ENCODE measurements at places on chromosomes 6 and 20.
A peak's percentile ranks its signal among the peaks of the same experiment; 100 is the strongest.

- no peak for ATAC-seq
Observed at GRCh38 chr20:4180356-4180755, 165.0 kb upstream of the RNF24 start.

GRCh38 chr20:17467120-17467655 lies 64.0 kb downstream of the BFSP1 start:
- peak; percentile 87 for ATAC-seq

DNA sequence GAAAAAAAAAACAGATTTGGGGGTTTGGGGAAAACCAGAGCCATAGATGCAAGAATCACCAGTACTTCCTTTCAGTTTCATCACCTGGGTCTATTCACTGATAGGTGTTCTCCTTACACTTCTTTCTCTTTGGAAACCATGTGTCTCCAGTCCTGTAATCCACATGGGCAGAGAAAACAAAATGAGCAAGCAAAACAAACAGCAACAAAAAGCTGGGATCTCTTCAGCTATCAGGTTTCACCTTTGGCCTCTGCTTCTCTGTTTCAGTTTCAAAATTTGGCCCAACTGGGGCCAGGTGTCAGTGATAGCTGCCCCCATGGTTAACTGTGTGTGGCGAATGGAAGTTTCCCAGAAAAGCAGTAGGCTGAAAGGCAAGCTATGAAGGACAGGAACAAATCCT lies 220.0 kb upstream of the THBS2 start:
- no peak for ATAC-seq

DNA sequence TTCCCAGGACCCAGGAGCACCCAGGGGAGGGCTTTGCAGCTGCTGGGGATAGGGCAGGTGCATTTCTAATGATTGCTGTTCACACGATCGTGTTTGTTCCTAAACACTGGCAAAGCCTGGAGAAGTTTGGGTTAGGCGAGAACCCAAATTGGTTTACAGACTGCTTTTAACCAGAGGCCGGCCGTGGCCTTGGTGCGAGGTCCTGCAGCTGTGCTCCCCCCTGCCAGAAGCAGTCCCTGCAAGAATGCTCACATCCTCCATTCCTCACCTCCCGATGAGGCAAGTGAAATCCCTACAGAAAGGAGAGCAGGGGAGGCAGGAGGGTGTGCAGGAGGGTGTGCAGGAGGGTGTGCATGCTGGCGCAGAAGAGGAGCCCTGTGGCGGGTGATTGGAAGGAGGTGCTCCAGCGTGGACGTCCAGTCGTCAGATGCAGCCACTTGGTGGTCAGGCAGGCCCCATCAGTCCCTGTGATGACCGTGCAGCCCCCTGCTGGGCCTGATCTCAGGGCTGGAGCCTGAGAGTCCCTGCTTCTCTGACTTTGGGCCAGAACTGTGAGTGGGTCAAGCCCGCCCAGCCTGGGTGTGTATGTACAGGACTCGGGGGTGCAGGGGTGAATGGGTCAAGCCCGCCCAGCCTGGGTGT lies 55.7 kb upstream of the FRMD1 start:
- ATAC-seq: no peak

DNA sequence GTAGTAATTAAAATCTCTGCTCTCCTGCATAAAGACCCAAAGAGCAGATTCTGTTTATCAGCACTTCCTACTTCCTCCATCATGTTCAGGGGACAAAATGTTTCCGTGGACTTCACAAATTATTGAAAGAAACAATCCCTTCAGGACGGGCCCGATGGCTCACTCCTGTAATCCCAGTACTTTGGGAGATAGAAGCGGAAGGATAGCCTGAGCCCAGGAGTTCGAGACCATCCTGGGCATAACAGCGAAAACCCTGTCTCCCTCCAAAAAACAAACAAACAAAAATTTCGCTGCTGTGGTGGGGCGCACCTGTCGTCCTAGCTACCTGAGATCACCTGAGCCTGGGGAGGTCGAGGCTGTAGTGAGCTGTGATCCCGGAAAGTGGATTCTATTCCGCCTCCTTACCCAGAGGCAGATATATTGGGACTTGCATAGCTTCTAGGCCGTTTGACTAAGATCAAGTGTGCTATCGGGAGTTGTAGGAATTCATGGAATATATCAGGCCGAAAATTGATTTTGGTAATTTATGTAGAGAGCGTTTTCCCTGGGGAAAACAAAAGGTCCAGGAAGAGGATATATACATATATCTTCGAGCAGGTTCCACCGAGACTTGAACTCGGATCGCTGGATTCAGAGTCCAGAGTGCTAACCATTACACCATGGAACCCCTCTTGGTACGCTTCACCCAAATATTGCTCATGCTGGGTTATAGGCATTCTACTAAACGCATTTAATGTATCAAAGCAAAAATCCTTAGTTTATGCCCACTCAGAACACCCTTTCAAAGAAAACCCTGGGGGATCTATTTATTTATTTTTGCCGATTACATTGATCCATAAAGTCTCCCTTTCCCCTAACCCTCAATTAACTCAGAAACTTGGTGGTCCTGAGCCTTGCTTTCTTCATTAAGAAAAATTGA lies 74.5 kb upstream of the ZNF184 start:
- peak; percentile 67 for ATAC-seq

DNA sequence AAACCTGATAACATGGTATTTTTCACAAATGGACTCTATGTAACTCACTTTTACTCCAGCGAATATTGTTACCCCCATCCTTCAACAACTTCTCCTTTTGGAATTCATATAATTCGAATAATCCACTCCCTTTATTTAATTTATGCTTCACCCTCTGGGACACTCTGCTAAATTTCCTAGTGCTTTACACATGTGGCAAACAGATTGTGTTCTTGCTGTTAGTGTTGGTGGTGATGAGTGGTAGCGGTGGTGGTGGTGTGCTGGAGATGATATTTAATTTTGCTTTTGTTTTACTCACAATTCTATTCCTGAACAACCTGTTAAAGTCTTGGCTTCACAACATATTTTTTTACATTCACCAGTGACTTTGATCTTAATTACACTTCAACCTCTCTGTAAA lies 32.8 kb downstream of the HTR1B start:
- ATAC-seq: peak; percentile 89

- ATAC-seq: no peak
Observed at GRCh38 chr6:39897698-39898097, 36.6 kb downstream of the MOCS1 start.

GRCh38 chr6:11662323-11662722 lies 116.3 kb downstream of the ADTRP start:
- no peak for ATAC-seq

DNA sequence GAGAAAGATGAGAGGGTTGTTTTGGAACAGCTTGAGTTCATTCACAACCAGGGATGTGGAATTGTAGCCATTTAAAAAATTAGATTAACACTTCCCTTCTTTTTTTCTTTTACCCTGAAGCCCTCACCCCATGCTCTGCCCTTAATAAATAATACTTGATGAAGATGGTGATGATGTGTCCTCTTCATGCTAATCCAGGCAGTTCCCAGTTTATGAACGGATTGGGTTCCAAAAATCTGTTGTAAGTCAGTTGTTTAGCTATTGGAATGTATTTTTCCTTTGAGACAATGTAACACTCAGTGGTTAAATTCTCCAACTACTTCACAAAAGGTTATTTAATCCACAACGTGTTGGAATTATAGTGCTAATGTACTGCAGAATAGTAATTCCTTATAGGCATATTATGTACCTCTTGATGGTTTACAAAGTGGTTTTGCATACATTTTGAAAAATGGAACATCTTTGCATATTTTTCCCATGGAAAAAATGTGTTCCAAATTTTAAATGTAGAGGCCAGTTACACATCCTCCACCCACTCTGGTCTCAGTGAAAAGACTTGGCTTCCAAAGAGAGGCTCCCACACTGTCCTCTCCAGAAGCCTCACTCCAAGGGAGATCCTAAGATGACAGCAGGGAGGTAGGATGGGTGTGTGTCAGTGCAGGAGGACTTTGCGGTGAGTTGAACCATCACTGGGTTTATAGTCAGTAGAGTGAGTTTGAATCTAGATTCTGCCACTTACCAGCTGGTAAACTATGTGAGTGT lies 45.8 kb upstream of the CEP162 start:
- no peak for ATAC-seq

- no peak for ATAC-seq
Observed at GRCh38 chr6:32114796-32115195, 5.7 kb upstream of the TNXB start.

GRCh38 chr6:39426073-39426456 lies 103.6 kb upstream of the KCNK16 start:
- ATAC-seq: peak; percentile 36

DNA sequence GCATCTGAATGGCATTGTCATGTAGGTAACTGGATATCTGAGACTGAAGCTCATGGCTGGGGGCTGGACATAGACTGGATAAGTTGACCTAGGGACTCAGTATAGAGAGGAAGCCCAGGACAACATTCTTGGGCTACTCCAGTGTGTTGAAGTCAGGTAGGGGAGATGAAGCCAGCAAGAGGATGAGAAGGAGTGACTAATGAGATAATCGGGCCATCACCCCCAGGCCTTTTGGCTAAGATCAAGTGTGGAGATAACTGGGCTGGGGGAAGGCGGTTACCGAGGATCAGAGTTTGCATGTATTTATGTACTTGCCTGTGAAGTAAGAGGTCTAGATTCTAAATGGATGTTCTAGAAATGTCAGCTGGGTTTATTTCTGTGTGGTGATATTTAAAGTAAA lies 73.4 kb downstream of the ELOVL2 start:
- ATAC-seq: no peak

GRCh38 chr6:32105433-32105832 lies 3.7 kb downstream of the TNXB start:
- ATAC-seq: no peak

DNA sequence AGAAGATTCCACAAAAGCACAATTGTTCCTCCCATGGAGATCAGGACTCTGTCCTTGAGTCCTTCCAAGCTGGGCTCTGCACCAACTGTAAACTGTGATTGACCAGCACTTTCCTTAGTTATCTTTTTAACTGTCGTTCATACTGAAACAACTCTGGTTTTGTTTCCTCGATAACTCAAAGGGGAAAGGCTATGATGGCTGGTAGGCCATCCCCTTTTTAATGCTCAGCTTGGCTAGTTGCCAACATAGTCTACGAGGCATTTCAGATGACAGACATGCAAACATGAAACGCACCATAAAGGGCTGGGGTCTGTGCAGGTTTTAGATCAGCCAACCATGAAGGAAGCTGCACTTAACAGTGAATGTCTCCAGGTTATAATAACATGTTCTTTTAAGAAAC lies 497.1 kb upstream of the ARID1B start:
- no peak for ATAC-seq

- ATAC-seq: no peak
Observed at GRCh38 chr20:5215672-5216304, 89.0 kb downstream of the CDS2 start.

DNA sequence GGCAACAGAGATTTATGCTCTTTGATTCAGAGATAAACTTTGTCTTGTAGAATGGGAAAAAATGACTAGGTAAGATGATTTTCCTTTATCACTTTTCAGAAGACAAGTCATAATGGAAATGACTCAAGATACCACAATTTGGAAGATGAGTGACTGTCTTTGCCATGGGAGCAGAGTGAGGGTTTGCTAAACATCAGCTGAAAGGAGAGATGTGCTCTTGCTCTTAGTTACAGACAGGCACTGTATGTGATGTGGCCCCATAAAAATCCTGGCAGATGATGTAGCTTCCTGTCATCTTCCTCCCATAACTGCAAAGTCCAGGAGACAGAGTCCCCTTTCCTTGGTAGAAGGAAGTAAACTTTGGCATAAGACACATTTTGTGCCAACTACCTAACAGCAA lies 47.6 kb downstream of the BACH2 start:
- ATAC-seq: no peak

GRCh38 chr6:157946865-157947532 lies 34.7 kb upstream of the SYNJ2 start:
- ATAC-seq: peak; percentile 44

GRCh38 chr6:75158176-75158575 lies 47.7 kb downstream of the COL12A1 start:
- no peak for ATAC-seq

- ATAC-seq: no peak
Observed at GRCh38 chr6:163294734-163295133, 119.8 kb upstream of the QKI start.

GRCh38 chr6:135192256-135193174 lies 11.4 kb downstream of the MYB start:
- ATAC-seq: no peak

- ATAC-seq: no peak
Observed at GRCh38 chr6:135440087-135440792, 57.3 kb downstream of the AHI1 start.

DNA sequence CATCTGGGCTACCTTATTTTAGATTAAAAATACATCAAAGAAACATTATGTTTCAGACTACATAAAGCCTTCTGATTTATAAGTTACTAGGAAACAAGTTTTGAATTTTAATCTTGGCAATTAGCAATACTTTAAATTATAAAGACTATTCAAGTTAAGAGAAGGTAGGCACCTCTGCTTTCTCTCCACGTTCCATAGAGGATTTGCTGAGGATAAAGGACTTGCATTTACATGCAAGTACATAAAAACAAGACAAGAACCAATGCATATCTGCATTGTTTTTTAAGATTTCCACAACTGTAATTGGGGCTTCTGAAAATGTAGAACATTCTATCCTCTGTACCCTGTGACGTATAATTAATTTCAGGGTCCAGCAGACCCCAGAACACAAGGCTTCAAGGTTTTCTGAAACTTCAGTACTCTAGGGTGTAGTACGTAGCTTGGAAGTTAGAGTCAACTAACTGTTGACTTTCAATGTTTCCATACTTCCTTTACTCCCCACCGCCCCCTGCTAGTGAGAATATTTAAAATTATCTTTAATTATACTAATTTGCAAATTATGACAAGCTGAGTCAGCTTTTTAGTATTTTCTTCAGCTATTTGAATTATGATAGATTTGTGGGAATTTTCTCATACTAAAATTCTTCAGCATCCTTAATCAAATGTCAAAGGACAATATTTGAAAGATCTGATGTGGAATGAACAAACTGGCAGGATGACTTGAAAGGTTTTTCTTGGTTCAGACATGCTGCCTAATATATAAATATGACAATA lies 82.8 kb downstream of the PKIB start:
- ATAC-seq: no peak

- ATAC-seq: no peak
Observed at GRCh38 chr6:119446609-119447008, 97.0 kb upstream of the MAN1A1 start.

GRCh38 chr20:17798601-17799000 lies 98.8 kb downstream of the BANF2 start:
- no peak for ATAC-seq

DNA sequence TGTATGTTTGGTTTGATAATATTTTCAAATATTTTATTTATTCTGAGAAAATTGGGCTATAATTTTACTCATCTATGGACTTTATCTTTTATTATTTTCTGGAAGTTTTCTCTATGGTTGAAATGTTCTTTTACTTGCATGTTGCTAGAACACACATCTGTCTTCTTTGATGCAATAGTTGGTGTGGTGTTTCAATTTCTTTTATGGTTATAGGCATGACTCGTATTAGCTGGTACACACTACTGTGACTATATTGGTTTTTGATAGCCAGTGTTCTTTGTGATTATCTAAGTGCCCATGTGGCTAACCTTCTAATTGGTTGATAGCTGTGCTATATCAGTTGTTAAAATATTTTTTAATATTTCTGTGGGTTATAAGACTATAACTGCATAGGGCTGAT lies 1343.3 kb upstream of the GJE1 start:
- no peak for ATAC-seq
